ENCODE measurements at places on chromosomes 6 and 20.

DNA sequence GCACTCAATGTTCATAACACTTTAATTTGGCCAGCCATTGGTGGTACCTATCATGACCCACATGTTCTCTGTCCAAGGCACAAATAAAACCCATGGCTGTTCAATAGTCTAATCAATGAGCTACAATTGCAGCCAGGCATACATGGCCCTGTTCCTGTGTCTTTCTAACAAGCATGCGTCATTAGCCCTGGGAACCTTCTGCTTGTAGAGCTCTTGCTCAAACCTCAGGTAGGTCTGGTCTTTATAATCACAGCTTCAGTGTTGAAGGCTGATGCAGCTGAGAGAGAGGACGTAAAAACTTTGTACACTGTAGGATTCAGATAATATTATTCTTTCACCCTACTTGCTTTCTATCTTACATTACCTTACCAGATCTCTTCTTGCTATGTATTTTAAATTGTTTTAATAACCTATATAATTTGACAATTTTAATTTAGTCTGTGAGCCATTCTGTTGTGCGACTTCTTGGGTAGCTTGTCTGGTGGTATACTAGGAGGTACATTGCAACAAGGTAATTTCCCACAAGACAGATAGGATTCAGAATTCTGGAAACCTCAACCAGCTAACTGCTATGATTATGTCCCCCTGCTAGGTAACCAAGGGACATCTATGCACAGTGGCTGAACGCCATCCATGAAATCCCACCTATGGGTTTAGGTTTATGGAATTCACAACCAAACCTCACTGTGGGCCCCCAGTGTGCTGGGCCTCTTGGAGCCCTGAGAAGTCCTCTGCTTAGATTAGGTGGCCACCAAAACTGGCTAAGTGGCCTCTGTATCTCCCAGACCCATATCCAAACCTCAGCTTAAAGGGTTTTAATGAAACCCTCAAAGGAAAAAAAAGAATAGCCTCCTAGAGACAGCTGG lies 55.4 kb upstream of the RIPOR2 start:
- DNase-seq, result no peak

GRCh38 chr6:159727717-159728445 lies 575 bp downstream of the WTAP start:
- no peak for DNase-seq

GRCh38 chr6:158843751-158844683 lies 24.8 kb upstream of the EZR start:
- DNase-seq, result no peak

DNA sequence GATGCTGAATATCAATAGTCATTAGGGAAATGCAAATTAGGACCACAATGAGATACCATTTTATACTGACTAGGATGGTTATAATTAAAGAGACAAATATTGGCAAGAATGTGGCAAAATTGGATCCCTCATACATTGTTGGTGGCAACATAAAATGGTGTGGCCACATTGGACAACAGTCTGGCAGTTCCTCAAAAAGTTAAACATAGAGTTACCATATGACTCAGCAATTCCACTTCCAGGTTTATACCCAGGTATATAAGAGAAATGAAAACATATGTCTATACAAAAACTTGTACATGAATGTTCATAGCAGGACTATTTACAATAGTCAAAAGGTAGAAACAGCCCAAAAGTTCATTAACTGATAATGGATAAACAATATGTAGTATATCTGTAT lies 2.0 kb upstream of the CRIP3 start:
- DNase-seq, result no peak

Measured in hindlimb muscle (tissue), 1 donor.